Right cardiac atrium (tissue), 5 donors: ENCODE measurements at places on chromosomes 16 and 17.

GRCh38 chr16:69179328-69180010, 7.5 kb upstream of the SNTB2 start:
- peak; percentile 82 for DNase-seq

GRCh38 chr17:61404663-61404912, 4.9 kb downstream of the TBX2 start:
- DNase-seq = no peak

DNA sequence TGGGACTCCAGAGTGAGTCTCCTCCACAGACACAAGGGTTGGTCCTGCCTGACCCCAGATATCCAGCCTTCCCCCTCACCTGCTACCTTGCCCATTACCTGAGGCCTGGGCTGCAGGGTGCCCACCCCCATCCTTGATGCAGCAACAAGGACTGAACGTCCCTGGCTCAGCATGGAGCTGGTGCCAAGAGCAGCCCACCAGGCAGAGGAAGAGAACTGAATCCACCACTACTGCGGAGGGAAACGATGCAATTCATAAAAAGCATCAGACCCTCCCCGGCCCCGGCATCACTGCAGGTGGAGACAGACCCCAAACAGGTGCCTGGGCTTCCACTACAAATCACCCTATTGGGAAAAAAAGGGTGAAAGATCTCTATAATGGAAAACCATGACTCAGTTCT, 131.0 kb upstream of the TNRC6C start:
- DNase-seq = no peak

DNA sequence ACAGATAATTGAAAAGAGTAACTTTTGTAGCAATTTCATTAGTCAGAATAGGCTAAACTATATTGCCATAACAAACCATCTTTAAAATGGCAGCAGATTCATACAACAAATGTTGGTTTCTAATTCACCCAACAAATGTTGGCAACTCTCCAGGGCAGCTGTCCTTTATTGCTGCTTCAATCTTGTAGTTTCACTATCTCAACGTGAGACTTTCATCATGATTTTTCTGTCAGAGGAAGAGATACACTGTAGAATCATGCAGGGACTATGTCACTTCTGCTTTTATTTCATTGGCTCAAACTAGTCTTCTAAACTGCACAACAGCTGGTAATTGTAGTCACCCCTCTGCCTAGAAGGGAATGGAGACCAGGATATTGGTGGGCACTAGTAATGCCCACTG, 174.2 kb downstream of the TANC2 start:
- no peak for DNase-seq

DNA sequence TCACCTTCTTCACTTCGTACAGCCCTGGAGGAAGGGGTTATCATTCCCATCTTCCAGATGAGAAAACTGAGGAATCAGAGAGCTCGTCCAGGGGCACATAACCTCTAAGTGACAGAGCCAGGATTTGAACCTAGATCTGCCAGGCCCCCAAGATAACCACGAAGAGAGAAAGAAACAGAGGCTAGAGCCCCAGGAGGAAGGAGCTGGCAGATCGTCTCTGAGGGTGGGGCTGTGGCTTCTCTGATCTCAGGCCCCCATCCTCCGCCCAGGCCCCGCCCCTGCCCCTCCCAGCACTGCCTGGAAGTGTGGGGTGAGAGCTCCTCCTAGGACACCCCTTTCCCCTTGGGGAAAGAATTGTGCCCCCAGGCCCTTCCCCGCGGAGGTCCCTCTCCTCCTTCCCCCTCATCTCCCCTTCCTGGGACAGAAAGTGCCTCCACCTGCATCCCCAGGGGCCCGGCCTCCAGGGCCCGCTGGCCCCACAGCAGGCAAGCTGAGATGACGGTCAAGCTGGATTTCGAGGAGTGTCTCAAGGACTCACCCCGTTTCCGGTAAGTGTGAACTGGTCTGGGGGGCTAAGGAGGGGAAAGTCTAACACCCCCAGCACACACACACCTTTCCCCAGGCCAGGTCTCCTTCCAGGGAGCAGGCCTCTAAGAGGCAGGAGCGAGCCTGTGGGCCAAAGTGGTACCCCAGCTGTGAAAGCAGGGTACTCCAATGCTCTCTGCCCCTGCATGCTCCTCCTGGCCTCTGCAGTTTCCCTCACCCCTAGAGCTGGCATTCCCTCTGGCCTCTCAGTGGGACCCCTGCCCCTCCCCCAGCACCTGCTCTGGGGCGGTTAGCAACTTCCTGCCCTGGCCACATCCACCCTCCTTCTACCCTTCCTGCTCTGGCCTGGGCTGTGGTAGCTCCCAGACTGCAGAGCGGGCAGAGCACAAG, at the start of gene ACAP1:
TSS of gene ACAP1 (plus strand) at position 290 of the 936 bp plus-strand sequence. CDS start at position 496, 206 bp downstream.
- DNase-seq = peak; percentile 83

DNA sequence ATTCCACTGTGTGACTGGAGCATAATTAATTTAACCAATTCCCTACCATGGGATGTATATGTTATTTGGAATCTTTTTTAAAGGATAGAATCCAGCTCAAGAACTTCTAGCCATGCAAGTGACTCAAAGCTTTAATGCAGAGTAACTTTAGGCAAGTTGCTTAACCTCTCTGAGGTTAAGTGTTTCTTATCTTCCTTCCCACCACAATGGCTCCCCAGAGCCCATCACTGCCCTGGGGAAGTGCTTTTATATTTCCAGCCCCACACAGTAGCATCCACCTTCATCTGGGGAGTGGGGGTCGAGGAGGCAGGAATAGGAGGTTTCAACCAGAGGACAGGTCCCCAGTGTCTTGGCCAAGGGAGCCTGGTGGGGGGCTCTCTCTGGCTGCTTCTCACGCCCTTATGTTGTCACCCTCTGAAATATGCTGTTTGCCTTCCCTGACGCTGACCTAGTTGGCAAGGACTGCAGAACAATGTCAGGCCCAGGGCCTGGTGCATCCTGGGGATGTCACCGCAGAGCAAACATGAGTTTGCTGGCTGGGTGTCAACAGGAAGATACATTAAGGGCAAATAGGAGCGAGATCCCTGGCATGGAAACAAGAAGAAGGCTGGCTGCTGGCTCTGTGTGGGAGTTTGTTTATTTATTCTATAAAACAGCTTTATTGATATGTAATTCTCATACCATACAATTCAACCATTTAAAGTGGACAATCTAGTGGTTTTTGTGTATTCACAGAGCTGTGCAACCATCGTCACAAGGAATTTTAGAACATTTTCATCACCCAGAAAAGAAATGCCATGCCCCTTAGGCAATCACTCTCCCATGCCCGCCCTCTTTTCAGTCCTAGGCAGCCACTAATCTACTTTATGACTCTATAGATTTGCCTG, 46.6 kb upstream of the WSB1 start:
- DNase-seq = peak; percentile 83

GRCh38 chr17:27413792-27414191, 42.5 kb upstream of the KSR1 start:
- DNase-seq = no peak

GRCh38 chr16:88722784-88723506, 16.6 kb downstream of the CTU2 start:
- DNase-seq = no peak

DNA sequence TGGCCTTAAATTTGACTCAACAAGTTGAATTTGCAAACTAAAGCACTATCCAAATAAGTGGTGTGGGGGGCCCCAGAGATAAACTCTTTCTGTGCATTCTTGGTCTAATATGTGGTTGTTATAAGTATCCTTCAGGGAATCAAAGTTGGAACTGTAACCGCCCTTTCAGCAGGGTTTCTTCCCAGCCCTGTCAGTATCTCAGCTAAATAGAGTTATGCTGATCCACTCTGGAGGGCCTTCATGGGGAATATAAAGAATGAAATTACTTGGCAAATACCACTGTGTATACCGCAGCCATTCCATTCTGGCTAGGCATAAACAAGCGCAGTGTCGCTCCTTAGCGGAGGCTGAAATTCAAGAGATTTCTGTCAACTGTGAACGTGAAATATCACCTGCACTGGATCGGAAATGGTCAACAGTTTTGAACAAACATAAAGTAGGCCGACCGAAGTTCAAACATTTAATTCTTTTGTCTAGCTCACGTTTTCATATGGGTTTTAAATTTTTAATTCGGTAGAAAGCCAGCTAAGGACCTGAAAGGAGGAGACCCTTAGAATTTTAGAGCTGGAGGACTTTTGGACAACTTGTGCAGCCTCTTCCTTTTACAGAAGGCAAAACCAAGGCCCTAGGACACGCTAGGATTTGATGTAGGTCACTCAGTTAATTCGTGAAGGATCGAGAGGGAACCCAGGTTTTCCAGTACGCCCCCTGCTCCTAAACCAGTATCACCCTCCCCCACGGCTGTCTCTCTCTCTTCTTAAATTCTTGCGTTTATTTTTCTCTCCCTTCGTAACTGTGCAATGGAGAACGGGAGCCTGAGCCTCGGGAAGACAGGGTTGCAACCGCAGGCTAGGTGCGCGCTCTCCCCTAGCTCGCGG, 74.7 kb downstream of the CHD9 start:
- no peak for DNase-seq

GRCh38 chr17:81039096-81039495, 4.1 kb downstream of the BAIAP2 start:
- DNase-seq = peak; percentile 43

DNA sequence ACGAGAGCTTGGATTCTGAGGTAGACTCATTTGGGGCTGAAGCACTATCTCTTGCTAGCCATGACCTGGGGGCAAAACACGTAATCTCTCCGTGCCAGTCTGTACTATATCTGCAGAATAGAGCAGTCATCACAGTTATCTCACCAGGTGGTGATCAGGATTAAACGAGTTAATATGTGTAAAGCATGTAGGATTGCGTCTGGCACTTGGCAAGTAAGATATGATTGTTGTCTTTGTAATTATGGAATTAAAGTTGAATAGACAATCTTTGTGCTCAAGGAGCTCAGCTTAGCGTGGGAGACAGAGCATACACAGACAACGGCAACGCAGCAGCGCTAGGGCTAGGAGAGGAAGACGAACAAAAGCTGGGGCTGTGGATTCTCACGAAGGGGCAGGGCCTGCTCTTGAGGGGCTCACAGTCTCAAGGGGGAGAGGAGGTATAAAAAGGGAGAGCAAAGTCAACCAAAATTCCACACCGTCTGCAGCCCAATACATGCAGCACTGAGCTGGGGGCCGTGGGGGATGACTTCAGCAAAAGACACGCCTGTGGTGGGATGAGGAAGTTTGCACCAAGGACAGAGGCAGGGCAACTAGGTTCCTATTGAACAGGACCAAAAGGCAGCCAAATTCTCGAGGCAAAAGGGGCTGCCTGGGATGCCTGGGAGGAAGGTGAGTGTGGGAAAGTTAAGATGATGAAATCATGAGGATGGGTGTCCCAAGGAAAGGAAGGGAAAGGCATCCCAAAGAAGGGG, 68.6 kb downstream of the SDK2 start:
- DNase-seq = no peak

DNA sequence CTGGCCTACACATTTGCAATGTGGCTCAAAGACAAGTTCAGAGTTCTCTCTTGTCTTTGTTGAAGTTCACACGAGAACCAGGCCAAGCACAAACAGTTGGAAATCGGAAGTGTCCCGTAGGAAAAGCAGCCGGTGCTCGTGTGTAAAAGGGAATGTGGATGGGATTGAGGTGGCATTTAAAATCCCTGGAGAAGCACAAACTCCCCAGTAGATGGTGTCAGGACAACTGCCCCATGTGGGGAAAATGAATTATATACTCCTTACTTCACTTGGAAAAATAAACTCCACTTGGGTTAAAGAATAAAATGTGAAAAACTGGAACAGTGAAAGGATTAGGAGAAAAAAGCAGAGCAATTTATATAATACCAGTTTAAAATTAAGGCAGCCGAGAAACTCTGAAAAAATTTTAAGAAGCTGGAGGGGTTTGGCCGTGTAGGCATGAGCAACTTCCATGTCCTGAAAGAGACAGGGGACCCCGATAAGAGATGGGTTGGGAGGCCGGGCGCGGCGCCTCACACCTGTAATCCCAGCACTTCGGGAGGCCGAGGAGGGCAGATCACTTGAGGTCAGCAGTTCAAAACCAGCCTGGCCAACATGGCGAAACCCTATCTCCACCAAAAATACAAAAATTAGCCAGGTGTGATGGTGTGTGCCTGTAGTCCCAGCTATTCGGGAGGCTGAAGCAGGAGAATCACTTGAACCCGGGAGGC, 28.1 kb downstream of the CBFA2T3 start:
- DNase-seq = no peak

DNA sequence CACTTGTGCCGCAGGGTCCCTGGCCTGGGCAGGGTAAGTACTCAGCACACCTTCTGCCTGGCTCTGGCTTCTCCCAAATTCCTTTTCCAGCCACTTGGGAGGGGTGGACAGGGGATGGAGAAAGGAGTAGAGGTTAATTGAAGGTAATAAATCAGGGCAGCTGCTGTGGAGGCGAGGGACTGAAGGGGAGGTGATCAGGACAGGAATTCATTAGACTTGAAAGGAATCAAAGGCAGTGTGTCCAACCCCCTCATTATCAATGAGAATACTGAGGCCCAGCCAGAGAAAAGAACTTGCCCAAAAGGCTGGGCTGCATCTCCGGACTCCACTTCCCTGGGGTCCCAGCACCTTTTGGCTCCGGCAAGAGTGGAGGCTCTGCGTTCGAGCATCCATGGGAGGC, 2.4 kb downstream of the SOST start:
- DNase-seq = no peak

DNA sequence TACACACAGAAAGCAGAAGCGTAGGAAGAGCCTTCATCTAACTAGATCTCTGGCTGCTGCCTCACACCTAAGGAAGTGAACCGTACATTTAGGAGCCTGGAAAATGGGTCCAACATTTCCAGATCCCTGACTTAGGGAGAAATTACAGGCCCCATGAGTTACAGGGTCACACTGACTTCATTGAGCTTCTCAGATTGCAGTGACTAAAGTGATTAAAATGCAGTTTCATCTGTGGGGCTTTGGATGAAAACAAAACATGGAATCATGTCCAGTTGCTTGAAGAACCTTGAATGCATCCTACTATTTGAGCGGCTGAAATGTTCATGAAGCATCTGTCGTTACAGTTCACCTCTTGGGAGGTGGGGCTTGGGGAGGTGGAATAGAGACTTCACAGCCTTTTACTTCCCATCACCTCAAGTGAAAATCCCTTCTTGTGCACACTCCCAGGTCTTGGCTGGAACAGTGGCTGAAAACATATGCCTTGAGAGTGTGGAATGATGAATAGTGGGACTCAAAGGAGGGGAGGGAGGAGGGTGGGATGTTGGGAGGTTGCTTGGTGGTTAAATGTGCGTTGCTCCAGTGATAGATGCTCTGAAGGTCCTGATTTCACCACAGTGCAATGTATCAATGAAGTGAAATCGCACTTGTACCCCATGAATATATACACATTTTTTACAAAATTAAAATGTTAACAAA, 19.7 kb downstream of the TEKT3 start:
- DNase-seq = no peak

DNA sequence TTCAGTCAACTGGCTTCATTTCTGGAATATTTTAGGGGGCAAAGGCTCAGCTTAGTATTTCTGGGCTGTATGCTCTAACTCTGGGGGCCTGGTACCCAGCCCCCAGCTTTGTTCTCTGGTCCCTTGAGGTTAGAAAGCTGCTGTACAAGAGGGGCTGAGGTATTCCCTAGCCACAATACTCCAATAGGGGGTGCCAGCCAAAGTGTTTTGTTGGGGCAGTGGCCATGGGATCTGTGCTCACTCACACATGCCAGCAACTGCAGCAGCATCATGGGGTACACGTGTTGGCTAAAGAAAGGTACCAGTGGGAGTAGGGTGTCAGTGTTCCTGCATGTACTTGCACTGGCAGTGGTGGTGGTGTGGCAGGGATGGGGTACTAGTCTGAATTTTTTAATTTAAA, 257.3 kb downstream of the CA10 start:
- no peak for DNase-seq

GRCh38 chr17:19978209-19978802, 678 bp upstream of the AKAP10 start:
- DNase-seq = peak; percentile 51

- no peak for DNase-seq
These were observed 224.3 kb upstream of the EEF2KMT start for GRCh38 chr16:5321930-5322329.
